ENCODE measurements at places on chromosomes 6 and 20.

GRCh38 chr6:294656-295565, 2.6 kb downstream of the DUSP22 start:
- DNase-seq, result no peak

DNA sequence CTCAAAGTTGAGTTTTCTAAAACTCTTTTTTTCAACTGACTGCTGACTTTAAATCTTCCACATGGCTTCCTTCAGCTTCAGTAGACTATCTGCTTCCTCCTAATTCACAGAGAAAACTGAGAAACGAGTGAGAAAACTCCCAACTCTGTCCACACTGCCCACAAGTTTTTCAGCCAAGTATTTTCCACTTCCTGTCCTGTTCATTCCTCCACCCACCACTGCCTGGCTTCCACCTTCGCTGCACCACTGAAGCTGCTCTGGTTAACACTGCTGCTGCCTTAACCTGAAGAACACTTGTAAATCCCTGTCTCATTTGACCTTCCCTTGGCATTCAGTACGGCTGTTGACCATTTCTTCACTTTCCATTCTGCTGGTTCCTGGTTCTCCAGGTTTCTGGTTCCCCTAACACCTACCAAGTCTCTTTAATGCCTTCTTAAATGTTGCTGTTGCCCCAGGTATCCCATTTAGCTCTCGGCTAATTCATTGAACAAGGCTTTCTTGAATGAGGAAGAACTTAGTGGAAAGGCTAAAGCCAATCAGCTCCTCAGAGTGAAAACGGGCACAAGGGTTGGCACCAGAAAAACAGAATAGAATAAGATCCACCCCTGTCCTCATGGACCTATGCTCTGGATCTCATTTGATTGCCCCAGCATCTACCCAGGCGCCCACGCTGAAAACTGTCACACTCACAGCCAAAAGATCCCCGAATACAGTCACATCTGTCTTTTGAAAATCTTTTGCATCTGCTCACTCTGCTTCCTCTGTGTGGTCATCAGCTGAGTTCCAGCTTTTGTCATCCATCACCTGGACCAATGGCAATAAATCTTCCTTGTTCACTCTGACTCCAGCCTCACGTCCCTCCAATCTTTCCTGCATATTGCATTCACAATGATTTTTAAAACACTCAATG, 104.4 kb upstream of the TAB2 start:
- DNase-seq, result no peak

GRCh38 chr6:127791779-127792528, 108.9 kb downstream of the THEMIS start:
- DNase-seq, result no peak

- DNase-seq, result no peak
Observed at GRCh38 chr6:17233531-17233930, 47.6 kb upstream of the RBM24 start.

DNA sequence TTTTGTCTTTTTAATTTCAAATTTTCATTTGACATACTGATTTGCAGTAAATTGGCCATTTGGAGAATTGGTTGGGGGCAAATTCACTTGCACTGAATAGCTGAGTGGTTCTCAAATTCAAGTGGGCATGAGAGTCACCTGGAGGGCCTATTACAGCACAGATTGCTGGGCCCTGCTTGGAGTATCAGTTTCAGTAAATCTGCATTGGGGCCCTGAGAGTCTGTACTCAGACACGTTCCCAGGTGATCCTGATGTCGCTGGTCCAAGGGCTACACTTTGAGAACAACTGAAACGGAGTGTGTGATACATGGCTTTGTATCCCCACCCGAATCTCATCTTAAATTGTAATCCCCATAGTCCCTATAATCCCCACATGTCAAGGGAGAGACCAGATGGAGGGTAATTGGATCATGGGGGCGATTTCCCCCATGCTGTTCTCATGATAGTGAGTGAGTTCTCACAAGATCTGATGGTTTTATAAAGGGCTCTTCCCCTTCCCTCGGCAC, 115.9 kb downstream of the KLHL32 start:
- no peak for DNase-seq

GRCh38 chr6:46325561-46326530, 155.1 kb upstream of the ENPP5 start:
- DNase-seq, result peak; percentile 36

DNA sequence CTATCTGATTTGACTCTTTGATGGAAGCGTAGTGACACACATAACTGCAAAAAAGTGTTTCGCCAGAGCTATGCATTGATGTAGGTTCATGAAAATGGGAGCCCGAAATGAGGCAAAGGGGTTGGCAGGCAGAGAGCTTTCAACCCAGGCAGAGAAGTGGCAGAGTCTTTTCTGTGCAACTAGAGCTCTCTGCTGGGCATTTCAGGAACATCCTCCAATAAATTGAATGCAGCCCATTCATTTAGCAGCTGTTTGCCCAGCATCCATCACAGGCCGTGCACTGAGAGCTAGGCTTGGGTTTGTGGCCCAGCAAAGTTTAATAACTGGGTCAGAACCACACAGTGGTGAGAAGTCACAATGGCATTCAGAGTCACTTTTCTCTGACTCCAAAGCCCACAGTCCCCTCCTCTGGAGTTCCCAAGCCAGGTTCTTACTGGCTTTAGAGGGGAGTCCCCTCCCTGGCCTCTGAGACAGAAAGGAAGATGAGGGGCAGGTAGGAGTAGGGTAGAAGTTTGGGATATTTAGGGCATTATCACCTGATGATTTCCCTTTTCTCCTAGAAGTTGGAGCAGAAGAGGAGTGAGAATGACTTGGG, 31.8 kb upstream of the ELMO2 start:
- DNase-seq, result peak; percentile 56

DNA sequence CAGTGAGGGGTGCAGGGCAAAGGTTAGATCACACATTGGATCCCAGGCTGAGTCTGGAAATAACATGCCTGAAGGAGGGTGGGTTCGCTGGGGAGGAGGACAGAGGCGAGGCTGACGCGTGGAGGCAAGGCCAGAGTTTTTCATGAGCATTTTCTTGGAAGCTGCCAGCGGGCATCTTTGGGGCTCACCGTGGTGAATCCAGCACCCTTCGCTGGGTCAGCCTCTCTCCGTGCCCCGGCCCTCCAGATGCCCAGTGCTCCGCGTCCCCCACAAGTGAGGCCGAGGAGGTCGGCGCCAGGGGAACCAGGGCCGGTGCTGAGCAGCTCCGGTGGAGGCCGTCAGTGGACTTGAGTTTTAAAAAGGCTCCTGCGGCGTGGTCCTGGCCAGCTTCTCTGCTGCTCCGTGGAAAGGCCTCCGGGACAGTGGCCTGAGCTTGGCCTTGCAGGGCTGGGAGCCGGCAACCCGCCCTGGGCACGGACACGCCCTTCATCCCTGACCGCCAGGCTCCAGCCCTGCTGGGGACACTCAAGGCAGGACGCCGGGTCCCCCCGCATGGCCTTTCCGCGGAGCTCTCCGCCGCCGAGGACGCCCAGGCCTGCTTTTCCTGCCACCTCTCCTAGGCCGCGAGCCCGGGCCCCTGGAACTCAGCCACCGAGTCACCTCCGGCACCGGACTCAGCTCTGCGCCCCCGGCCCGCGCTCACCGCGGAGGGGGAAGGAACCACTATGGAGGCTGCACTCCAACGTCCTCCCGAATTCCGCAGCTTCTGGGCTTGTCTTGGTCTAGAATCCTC, 114.3 kb downstream of the THBS2 start:
- no peak for DNase-seq

GRCh38 chr6:24761193-24761835, 13.4 kb upstream of the GMNN start:
- DNase-seq, result peak; percentile 54

DNA sequence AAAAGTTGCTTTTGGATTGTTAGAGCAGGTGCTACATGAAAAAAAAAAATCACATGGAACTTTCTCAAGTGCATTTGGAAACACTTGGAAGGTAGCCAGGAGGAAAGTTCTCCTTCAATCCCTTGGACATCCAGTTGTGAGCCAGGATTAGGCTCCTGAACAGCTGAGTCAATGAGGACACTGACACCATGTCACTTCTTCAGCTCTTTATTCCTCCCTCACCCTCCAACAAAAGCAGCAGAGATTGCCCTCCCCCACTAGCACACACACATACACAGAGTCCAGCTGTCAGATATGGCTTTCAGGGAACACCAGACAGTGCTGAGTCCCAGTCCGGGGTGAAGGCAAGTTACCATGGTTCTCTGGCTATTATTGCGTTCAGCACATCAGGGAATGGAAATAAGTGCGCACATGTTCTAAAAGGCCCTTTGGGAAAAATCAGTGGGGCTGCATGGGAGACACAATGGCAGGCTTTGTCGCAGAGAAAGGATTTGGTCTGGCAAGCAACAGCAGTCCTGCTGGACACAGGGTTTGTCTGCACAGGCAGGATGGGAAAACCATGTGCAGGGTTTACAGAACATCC, 124.7 kb upstream of the MARCKS start:
- DNase-seq, result no peak

GRCh38 chr20:62353289-62354030, 13.7 kb downstream of the LAMA5 start:
- no peak for DNase-seq

- DNase-seq, result peak; percentile 11
Observed at GRCh38 chr6:106885679-106886078, 88.8 kb downstream of the CD24 start.

DNA sequence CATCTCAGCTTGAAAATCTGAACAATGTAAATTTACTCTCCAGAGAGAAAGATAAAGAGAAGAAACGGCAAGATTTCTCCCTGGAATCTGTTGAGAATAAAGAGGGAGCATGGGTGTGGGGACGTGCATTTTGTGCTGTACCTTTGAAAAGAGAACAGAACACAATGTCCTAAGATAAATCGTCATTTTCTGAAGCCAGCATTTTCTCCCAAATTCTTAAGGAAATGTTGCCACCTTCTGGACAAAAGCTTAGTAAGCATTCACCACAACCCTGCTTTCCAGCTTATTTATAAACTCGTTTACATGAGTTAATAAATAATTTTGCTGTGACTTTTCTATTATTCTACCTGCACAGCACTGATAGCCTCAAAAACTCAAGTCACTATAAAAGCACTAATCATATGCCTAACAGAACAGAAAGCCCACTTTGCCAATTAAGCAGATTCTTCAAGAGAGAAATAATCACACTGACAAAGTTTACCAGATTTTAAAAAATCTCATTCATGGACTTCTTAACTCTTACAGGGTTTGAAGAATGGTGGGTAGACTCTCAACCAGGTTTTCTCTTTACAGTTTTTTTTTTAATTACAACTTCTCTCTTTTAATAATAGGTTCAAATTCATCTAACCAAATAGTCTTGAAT, 155.8 kb downstream of the MBOAT1 start:
- peak; percentile 82 for DNase-seq

DNA sequence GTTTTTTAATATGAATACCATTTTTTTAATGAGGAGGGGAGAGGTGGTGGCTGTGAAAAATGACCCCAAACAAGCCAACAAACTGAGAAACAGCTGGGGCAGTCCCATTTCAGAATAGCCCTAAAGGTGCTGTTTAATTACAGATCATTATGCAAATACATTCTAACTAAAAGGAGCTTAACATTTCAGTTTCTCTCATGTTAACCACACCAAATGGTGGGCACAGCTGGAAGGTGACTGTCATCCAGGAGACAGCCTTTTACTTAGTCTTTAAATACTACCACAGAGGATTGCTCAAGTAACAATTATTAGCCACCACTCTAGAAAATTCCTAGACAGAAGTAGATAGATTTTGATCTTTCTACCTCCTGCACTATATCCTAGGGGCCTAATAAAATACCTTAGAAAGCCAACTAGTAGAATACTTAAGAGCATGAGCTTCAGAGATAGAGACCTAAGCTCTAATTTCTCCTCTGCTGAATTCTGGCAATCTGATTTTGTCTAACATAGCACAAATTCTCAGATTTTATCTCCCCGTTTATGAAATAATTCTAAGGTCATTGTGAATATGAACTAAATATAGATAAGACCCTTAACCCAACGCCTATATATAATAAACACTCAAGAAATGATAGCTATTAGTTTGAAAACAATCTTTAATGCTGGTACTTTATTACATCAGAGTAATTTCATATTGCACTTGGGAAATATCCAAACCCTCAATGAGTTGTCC, 615.1 kb upstream of the NRSN1 start:
- peak; percentile 6 for DNase-seq

- DNase-seq, result no peak
Observed at GRCh38 chr6:45461486-45461885, 83.8 kb upstream of the SUPT3H start.

DNA sequence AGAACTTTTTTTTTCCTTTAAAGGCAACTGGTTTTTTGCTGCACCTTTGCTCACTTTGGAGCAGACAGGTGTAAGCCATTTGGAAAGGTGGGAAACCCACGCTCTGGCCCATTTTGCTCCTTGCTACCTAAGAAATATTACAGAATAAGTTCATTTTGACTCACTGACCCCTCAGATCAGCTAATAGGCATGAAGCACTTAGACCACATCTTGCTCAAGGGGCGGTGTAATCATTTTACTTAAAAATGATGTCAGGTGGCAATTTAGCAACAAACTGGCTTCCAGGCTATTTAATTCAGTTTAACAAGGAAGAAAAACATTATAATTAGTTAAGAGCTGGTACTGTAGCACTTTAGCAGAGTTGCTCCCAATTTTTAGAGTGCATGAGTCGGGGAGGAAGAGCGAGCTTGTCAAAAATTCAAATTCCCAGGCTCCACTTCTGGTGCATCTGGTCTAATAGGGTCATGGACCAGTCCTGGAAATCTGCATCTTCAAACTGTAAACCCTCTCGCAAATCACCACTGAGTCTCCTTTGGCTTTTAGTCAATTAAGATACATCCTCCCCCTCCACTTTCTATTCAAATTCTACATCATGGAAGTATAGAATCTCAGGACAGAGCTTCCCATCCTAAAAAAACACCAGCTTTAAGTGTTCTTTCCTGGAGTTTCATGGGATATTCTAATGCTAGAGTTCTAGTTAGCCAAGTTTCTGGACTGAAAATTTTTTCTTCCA, 38.2 kb downstream of the JAG1 start:
- DNase-seq, result no peak

DNA sequence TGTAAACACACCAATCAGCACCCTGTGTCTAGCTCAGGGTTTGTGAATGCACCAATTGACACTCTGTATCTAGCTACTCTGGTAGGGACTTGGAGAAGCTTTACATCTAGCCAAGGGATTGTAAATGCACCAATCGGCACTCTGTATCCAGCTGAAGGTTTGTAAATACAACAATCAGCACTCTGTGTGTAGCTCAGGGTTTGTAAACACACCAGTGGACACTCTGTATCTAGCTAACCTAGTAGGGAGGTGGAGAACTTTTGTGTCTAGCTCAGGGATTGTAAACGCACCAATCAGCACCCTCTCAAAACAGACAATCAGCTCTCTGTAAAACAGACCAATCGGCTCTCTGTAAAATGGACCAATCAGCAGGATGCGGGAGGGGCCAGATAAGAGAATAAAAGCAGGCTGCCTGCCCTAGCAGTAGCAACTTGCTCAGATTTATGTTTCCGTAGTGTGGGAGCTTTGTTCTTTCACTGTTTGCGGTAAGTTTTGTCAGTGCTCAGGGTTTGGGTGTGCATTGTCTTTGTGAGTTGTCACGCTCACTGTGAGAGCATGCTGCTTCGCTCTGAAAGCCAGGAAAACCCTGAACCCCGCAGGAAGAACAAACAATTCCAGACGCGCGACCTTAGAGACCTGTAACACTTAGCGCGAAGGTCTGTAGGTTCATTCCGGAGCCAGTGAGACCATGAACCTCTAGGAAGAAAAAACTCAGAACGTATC, 37.0 kb downstream of the RIOK1 start:
- no peak for DNase-seq
